ENCODE measurements at places on chromosomes 12 and 14. TPM values are rescaled to one million over a fixed set of nuclear protein-coding genes. Genes with fewer than 3 reads are reported as not detected.

MYF5 gene
- total RNA-seq: not detected

HIGD1C gene
- not detected for total RNA-seq

KCNA5 gene
- 74.6 TPM for total RNA-seq

CLEC12A gene
- total RNA-seq: 0.47 TPM

SDR9C7 gene
- total RNA-seq: not detected

KIAA0586 gene
- 8.9 TPM for total RNA-seq
